ENCODE measurements at places on chromosomes 7 and 10.

DNA sequence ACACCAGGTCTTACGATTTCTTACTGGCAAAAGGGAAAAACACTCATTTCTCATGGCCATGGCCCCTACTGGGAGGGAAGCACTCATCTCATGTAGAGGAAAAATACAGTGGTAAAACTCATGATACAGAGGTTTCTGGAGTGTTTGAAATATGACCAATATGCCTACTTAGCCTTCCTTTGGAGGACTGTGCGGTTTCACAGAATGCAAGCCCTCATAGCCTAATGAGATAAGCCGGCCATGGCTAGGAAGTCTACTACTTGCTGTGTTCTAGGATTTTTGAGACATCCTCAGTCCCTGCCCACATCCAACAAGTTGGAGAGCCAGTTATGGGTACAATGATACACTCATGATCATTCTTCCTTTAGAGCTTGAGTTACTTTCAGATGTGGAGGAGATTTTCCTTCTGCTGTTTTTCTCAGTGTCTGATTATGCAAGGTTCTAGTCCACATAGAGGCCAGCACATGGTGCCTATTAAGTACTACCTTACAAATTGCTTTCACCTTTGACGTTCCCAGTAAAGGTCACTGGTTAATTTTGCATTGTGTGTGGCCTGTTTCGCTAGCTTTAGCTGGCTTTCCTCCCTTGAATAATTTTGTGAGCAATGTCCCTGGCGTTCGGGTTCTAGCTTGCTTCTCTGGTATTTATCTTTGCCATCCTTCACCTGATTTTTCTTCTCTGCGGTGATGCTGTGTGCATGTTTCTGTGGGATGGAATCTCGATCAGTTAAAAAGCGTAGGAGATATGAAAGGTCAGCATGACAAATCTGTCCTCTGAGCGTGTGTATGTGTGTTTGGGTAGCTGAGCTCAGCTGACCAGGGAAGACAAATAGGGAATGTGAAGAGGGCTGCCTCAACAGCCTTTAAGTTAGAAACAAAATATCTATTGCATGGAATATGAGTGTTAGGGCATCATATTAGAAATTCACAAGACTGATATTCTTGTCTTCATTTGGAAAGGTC is 295.4 kb downstream of the LRMDA start:
- no peak for DNase-seq

DNA sequence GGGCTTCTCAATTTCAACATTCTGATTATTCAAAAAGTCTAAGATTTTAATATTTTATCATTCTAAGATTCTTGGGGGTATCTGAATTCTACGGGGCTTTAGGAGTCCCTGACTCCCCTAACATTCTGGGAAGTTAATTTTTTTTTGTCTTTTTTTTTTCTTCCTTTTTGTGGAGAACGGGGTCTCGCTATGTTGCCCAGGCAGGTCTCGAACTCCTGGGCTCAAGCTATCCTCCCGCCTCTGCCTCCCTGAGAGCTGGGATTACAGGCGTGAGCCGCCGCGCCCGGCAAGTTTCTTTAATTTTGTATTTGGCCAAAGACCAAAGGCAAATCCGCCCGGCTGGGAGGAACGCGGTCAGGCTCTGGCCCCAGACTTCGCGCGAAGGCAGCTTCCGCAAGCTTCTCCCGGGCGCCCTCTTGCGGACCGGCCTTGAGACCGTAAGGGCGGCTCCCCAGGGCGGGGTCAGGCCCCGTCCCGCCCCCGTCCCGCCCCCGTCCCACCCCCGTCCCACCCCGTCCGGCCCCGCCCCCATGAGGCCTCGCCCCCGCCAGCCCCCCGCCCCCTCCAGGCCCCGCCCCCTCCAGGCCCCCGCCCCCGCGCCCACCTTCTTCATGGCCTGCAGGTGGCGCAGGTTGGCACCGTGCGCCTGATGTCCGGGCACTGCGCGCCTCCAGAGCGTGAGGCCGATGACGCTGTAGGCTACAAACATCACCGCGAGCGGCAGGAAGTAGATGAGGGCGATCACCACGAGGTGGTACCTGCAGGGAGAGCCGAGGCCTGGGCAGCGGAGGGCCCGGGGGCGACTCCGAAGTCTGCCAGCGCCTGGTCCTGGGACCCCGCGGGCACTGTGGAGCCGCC is 8.2 kb downstream of the TACR2 start:
- peak; percentile 86 for DNase-seq

GRCh38 chr7:27122077-27122910 is 8.3 kb downstream of the HOXA4 start:
- DNase-seq, result no peak

DNA sequence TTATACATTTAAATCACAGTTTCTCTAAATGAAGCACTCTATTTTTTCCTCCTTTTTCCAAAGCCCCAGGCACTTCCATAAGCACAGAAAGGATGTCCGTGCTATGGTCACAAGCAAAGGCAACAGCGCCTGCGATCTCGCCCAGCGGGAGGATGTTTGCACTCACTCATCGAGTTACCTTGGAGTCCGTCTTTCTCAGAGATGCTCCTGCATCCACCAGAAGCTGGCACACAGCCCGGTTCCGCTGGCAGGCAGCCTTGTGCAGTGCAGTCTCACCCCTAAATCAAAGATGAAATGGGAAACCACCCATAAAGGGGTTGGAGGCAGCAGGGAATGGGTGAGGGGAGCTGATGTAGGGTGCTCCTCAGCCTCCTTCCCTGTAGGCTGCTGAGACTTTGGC is 51.9 kb upstream of the PTN start:
- DNase-seq, result no peak

DNA sequence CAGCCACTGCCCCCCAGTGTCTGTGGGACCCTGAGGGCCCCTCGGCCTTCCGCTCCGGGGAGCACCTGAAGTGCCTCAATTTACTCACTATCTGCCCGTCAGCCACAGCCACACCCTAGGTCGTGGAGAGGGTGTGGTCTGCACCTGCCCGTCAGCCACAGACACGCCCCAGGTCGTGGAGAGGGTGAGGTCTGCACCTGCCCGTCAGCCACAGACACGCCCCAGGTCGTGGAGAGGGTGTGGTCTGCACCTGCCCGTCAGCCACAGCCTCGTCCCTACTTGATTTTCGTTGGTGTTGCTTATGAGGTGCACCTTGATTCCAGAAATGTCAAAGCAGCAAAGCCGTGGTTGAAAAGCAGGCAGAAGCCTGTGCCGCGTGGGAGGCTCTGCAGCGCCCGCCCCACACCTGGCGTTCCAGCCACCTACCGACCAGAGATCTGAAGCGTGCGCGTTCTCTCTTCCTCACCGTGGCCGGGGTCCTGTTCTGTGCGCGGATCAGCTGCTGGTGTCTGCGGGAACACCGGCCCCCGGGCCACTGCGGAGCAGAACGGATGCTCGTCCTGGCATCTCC is 101.6 kb downstream of the DYNC2I1 start:
- DNase-seq, result no peak

DNA sequence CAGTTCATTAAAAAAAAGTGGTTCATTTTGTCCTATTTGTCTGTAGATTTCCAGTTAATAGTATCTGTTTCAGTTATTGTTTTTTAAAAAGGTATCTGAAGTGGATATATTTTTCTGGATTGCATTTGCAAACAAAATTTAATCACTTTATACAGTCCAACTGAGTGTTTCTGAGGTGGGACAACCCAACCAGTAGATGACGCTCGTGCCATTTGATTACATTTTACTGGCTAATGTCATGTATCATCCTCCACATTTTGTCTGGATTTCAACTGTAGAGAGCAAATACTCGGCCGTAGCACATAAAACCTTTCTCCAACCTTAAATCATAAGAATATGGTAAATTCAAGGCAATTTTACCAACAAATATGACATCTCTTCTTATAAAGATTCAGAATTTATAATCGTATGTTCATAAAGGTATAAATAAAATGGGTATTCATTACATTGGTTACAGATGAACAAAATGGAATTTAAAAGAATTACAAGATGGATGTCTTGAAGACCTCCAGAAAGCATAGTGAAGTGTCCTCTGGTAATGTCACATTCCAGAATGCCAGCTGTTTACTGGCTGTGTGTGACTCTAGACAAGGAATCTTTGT is 789.0 kb downstream of the PHTF2 start:
- DNase-seq, result peak; percentile 10

- DNase-seq, result no peak
These were observed 29.9 kb downstream of the AP5Z1 start for GRCh38 chr7:4805110-4805983.

- DNase-seq, result no peak
These were observed 118.7 kb upstream of the COL1A2 start for GRCh38 chr7:94276027-94276426.

DNA sequence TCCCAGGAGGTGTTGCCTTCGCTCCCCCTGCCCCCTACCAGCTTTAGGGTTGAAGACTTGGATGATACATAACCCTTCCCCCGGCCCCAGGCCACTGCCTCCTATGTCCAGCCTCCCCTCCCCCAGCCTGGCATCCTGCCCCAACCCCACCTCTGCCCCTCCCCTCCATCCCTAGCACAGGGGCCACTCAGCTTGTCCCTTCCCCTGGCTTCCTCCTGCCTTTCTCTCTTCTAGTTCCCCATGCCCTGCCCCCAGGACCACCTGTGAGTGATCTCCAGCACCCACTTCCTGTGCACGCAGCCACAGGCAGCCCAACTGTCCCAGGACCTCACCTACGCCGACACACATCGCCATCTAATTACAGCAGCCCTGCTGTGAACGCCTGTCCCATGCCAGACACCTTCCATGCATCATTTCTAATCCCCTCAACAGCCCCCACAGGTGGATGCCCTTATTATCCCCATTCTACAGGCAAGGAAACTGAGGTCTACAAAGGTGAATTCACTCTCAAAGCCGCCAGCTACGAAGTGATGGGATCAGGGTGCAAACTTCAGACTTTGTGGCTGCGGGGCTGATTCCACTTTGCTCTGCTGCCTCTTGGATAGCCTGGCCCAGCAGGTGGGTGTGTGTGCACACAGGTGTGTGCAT is 82.4 kb upstream of the CHST15 start:
- DNase-seq, result no peak

- DNase-seq, result no peak
These were observed 16.5 kb downstream of the NPFFR1 start for GRCh38 chr10:70267161-70267933.

GRCh38 chr10:129953119-129954051 is 10.7 kb downstream of the EBF3 start:
- DNase-seq, result no peak

GRCh38 chr10:112775381-112775780 is 174.7 kb upstream of the TCF7L2 start:
- no peak for DNase-seq

DNA sequence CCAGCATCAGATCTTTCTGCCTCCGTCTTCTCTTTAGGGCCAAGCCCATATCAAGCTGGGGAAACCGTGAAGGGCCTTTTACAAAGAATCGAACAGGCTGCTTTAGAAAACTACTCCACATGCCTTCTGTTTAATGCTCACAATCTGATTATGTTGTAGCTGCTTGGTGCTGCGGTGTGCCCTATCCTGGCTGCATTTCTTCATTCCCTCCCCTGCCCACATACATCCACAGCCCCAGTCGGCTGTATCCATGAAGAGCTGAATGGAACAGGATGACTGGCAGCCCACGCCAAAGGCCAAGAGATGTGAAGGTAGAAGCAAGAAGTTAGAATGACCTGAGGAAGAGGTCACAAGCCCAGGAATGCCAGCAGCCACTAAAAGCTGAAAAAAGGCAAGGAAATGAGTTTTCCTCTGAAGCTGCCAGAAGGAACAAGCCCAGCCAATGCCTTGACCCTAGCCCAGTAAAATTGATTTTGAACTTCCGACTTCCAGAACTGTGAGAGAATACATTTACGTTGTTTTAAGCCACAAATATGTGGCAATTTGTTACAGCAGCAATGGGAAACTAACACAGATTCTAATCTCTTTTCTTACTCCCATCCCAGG is 22.2 kb downstream of the TAS2R41 start:
- DNase-seq, result no peak

DNA sequence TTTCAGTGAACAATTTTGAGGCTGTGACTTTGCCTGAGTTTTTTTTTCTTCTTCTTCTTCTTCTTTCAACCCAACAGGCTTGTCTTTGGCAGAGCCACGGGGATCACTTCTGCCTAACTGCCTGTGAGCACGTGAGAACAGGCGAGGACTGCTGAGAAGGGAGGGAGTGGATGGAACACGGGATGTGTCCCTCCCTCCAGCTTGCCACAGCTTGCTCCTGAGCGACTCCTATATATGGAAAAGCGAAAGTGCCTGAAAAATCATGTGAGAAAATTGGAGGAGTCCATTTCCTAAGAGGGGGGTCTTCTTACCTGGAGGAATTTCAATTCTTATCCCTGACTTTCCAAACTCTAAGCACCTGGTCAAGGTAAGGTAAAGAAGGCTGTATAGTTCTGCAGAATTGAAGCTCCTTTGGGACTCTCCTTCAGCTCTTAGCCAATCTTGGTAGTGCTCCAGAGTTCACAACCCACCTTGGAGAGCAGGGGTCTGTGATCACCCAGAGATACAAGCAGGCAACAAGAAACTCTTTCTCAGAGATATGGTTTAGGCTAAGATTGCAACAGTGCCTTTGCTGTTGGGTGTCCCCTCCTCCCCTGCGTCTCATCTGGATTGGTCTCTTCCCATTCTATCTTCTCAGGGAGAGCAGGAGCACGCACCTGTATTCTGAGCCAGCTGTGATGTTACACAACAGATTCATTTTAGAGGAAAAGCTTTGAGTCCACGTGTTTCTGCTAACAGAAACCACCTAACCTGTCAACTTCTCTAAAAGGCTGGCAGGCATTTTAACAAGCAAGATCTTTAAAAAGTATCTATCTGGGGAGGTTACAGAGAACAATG is at the start of gene MAT1A:
MAT1A (minus strand) TSS at position 208 of the 837 bp plus-strand sequence. CDS start 235 bp downstream, outside the sequence.
- no peak for DNase-seq

DNA sequence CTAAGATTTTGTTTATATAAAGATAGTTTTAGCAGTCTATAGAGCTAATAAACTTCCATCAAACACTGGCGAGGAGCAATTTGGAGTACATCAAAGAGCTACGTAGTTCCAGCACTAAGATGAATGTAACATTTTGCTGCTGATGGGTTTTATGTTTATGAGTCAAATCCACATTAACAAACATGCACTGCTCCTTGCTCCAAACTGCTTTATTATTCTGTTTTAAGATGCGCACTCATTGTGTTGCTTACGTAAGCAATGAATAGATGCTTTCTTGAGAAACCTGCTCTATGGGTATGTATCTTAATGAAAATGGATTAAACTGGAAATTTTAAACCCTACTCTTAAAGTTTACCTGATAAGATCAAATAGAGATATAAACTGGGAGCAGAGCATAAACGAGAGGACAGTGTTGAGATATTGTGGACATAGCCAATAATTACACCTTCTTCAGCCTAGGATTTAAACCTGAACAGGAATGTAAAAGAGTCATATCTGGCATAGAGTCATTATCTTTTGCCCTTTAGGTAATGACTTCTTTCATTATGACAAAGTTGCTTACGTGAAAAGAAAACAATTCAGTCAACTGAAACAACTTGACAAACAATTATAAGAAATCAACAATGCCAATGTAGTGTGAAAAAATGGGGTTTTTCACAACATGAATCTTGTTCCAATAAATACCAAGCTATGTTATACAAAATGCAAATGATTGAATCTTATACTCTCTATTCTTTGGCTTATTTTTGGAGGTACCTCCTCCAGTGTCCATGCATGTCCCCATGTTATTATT is 153.5 kb upstream of the MTPN start:
- DNase-seq, result no peak

- DNase-seq, result no peak
These were observed 83.3 kb upstream of the DNAJC1 start for GRCh38 chr10:22086730-22087401.
